ENCODE measurements at places on chromosomes 2 and 18. TPM values are rescaled to one million over a fixed set of nuclear protein-coding genes. Genes with fewer than 3 reads are reported as not detected.
A peak's percentile ranks its signal among the peaks of the same experiment; 100 is the strongest.

DNA sequence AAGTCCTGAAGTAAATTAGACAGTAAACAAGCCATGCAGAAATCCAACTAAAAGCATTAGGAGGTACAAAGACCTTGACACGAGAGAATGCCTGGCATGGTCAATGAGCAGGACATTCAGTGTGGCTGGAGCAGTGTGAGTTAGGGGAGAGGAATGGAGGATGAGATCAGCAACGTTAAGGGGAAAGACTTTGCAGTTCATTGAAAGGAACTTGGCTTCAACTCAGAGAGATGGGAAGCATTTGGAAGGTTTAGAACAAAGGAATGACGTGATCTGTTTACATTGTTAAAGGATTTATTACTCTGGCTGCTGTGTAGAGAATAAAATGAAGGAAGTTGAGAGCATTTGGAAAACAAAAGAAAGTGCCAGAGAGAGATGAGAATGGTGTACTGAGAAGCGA is 621.3 kb downstream of the XIRP2 start:
- no peak overlapping the region for H3K27ac ChIP-seq
- no peak overlapping the region for H3K4me3 ChIP-seq
- H3K36me3 ChIP-seq: no peaks in the 10 kb centered on the region
- DNase-seq: peak; percentile 42
- H3K4me1 ChIP-seq: no peaks in the 10 kb centered on the region

- no peak overlapping the region for H3K4me3 ChIP-seq
- H3K27ac ChIP-seq: no peak overlapping the region
- peaks cover 31% of the 10 kb centered on the region for H3K4me1 ChIP-seq
- H3K36me3 ChIP-seq: no peaks in the 10 kb centered on the region
- no peaks in the 10 kb centered on the region for H3K27me3 ChIP-seq
These were observed 70.9 kb downstream of the TCF4 start for GRCh38 chr18:55517055-55517454.

Gene ARHGAP15
- not detected for total RNA-seq

Gene ELP2
- total RNA-seq: 110 TPM

GRCh38 chr2:197037863-197038398 is 111.4 kb upstream of the PGAP1 start:
- no peaks in the 10 kb centered on the region for H3K36me3 ChIP-seq
- no peak for DNase-seq
- no peaks in the 10 kb centered on the region for H3K27me3 ChIP-seq
- H3K4me3 ChIP-seq: no peak overlapping the region
- no peaks in the 10 kb centered on the region for H3K4me1 ChIP-seq

Measured in A673 (cell line).